ENCODE measurements at places on chromosomes 4 and X. TPM values are rescaled to one million over a fixed set of nuclear protein-coding genes. Genes with fewer than 3 reads are reported as not detected.

APBB2 gene
- total RNA-seq = 0.50 TPM

S100P gene
- total RNA-seq = 2.0 TPM

TMEM187 gene
- total RNA-seq = 14.9 TPM

CT45A2 gene
- not detected for total RNA-seq

CFAP47 gene
- total RNA-seq = not detected

RPS6KA6 gene
- total RNA-seq = 0.39 TPM

ALG13 gene
- 79.1 TPM for total RNA-seq

NALF2 gene
- not detected for total RNA-seq

GRCh38 chr4:103032574-103032973 lies 13.1 kb upstream of the SLC9B1 start:
- DNase-seq = no peak

GRCh38 chrX:3526071-3526470 lies 179.6 kb upstream of the MXRA5 start:
- DNase-seq = no peak

DNA sequence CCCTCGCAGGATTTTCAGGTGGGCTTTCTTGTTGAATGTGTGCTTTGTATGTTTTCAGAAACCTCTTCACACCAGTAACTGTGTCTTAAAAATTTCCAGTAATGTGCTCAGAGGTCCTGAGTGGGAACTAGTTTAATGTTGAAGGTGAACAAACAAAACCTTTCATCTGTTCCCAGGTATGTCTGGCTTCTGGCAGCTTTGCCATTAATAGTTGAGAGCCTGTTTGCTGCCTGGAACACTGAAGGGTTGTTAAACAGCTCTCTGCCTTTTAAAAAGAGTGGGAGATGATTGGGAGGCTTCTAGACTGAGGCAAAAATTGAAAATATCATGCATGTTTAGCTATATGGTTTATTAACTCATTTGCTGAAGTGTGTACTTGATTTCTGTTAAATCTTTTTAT lies 161.2 kb upstream of the AGTR2 start:
- DNase-seq = no peak

DNA sequence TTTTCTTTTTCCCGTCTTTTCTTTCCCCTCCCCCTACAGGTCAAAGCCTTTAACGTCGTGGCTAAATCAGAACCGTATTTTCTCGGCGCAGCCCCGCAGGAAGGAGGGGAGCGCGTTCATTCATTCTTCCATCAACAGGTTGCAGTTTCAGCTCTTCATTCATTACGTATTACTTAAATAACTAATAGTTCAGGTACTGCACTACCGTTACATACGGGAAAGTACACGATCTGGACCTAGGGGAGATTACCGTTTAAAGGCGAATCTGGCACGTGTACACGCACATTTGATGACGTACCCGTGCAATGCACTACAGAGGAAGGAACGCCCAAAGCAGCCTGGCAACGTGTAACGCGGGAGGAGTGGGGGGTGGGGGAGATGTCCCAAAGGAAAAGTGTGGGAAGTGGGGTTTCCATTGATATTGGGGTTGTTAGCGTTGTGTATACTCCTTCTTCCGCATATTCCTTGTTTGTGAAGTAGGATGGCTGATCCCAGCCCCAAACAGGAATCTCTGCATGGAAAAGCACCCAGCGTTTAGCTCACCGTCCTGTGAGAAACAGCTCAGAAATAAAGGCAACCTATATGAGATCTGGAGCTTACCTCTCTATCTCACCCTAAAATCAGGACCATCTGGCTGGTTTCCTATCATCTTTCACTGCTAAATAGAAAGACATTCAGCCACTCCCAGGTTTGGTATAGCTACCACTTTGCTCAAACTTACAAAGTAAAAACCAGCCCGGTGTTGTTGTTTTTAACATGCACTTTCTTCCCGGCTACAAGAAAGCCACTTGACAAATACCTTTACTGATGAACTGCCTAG lies 585 bp upstream of the SEC24D start:
- DNase-seq = peak; percentile 87

DNA sequence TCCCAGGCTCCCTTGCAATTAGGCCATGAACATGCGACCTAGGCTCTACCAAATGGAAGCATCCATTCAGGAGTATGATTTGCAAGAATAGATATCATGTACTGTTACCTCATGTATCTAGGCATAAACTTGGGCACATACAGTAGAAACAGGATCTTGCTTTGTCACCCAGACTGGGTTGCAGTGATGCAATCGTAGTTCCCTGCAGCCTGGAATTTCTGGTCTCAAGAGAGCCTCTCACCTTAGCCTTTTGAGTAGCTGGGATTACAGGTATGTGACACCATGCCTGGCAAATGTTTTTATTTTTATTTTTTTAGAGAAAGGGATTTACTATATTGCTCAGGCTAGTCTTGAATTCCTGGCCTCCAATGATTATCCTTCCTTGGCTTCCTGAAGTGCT lies 994.2 kb downstream of the ADGRL3 start:
- no peak for DNase-seq

DNA sequence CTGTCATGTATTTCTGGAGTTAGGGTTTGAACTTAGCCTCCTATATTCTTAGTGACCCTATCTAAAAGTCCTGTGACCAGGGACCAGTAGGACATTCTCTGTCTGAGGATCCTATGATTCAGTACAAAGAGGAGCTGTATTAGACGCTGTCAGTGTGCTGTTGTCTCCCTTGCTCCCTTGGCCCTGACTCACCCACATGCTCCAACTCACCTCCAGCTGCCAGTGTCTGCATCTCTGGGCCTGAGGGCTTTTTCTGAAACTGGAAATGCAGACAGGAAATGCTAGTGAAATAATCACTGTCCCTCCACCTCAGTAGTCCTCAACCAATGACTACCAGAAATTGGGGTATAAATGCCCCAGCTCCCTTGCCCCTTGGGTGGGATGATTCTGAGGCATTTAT lies 535.3 kb upstream of the RPS6KA3 start:
- no peak for DNase-seq

DNA sequence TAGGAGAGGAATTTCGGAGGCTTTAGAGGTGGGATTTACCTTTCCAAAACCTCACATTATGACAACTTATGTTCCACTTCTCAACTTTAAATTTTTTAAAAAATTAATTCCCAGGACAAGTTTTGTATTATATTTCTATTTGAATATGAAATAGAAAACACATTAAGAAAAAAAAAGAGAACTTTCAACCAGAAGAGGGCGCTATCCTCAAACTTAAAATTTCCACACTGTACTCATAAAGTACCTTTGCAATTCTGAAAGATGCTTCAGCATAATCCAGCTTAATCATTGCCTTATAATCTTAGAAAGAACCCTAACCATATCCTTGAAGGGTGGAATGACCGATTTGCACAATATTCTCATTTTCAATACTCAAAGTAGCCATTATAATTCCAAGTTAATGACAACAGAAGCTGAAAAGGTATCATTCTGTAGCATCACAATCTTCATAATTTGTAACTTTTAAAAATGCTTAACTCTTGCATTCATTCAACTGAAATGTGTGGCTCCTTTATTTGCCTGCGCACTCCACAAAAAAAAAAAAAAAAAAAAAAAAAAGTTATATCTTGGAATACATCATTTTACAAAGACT lies 158.0 kb downstream of the KCNIP4 start:
- DNase-seq = no peak

DNA sequence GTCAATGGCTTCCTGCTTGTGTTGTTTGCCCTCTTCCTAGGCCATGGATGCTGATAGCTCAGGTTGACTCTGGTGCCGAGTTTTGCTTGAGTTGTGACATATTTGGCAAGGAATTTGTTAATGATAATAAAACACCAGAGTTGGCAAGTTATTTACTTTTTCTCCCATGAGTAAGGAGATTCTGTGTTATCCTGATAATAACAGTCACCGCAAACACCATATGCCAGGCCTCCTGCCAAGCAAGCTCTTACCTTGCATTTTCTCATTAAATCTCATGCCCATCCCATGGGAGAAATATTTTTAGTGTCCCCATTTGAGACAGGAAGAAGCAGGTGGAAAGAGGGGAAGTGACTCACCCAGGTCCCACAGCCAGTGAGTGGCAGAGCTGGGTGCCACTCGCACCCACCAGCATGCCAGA lies 67.4 kb upstream of the CLCN4 start:
- DNase-seq = no peak

GRCh38 chr4:5784960-5785611 lies 74.1 kb downstream of the EVC start:
- no peak for DNase-seq

DNA sequence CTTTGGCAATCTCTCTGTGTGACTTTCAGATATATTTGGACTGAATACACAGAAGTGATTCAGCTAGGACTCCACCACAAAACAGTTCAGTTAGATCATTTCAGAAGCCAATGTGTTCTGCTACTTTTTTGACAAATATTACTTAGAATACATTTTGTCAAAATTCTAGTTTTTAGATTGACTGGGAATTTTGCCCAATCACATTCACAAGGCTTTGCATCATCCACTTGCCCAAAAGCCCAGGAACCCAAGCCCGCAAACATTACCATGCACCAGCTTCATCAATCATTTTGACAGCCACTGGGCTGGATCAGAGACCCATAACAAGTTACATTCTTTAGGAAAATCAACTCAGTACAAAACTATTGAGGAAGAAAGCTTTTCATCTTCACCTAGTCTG lies 256.6 kb upstream of the NDST3 start:
- no peak for DNase-seq

GRCh38 chr4:136841526-136841925 lies 690.8 kb downstream of the PCDH18 start:
- no peak for DNase-seq

- DNase-seq = no peak
These were observed 107.7 kb downstream of the FAM53A start for GRCh38 chr4:1576304-1576960.

DNA sequence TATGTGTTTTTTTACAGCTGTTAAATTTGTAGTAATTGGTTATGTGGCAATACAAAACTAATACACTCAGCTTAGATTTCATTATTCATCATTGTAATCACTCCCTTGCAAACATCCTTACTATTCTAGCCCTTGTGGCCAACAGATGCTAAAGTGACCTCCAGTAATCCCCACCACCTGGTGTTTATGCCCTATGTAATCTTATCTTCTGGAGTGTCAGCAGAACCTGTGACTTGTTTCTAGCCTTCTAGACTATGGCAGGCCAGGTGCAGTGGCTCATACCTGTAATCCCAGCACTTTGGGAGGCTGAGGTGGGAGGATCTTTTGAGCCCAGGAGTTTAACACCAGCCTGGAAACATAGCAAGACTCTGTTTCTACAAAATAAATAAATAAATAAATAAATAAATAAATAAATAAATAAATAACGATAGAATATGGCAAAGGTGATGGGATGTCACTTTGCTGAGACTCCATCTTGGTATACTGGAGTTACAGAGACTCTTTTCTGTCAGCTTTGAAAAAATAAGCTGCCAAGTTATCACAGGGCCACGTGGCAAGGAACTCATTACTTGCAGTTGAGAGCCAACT lies 12.3 kb upstream of the TSR2 start:
- DNase-seq = no peak

DNA sequence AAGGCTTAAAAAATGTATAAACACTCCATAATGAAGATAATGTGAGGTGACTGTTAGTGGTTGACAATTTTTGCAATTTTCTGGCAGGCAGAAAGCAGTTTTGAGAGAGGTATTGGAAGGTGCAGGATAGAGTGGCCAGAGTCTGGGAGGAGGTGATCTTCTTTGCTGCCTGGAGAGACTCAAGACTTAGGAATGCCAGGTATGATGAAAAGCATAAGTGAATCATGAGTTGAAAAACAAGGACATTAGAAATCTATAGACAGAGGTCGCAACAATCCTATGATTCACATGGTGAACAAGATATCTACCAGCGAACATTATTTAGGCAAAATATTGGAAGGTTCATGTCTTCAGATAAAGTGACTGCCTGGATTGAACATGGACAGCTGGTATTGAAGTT lies 118.5 kb downstream of the CFAP299 start:
- no peak for DNase-seq

- no peak for DNase-seq
These were observed 42.4 kb upstream of the AGA start for GRCh38 chr4:177484613-177485021.

GRCh38 chr4:159382856-159383561 lies 280.1 kb downstream of the RAPGEF2 start:
- DNase-seq = no peak

DNA sequence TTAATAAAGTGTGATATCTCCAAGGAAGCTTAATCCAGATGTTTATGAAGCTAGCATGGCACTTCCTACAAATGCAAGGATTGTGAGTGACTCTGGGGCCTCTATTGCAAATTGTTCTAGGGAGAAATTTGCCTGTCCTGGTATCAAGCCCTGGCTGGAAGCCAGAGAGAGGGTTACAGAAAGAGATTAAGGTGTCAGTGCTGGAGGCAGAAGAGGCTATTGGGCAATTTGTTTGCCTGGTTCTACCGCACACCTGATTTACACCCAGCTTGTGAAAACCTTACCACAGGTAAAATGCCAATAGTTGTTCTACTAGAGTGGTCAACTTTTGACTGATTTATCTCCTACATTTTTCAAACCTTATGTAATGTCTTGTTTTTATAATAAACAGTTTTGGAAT lies 186.7 kb upstream of the FAT1 start:
- no peak for DNase-seq

- no peak for DNase-seq
These were observed 1.7 kb downstream of the NR0B1 start for GRCh38 chrX:30307466-30307865.

GRCh38 chr4:99504804-99505502 lies 5.9 kb upstream of the C4orf17 start:
- DNase-seq = no peak

DNA sequence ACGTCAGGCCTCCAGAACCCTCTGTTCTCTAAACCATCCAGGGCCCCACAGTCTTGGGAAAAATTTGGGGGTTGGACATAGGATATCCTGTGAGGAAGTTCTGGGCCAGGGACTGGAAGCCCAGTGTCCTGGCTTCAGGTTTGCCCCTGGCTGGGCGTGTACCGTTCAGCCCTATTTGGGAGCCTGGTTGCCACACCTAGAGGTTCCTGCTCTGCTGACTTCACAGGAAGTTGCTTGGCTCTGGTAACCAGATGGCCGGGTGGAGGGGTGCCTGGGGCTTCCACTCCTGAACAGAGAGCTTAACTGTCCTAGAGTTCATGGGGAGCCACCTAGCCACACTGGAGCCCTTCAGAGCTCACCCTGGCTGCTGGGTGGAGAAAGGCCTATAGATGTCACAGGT lies 1.1 kb downstream of the TAFAZZIN start:
- DNase-seq = peak; percentile 30

DNA sequence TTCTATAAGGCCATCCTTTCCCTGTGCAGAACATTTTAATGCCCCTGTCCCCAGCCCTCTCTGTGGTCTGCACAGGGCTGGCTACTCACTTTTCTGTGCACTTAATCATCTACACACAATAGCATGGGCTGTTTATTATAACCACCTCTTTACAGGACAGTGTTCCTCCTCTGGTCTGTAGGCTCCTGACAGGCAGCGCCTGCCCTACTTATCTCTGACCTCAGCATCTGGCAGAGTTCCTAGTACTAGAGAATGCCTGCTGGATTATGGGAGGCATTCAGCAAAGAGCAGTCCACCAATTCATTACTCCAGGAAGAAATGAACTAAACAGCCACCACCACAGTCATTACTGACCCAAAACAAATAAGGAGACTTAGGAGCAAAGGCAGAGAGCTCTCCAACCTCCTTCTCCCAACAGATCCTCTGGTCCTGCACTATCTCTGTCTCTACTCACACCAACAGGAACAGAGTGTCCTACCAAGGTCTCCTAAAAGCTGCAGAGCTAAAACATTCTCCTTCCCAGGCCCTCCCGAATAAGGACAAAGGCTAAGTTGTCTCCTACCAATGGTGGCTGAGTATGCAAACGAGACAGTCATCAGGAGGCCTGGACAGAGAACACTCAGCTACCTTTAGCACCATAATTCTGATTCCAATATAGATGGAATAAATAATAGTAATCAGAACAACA lies 279.2 kb downstream of the QDPR start:
- no peak for DNase-seq
